ENCODE measurements at places on chromosomes 6 and 20.

- no peak for DNase-seq
These were observed 286.1 kb upstream of the TFAP2D start for GRCh38 chr6:50427267-50427666.

- no peak for DNase-seq
These were observed 31.0 kb downstream of the RIN2 start for GRCh38 chr20:19789009-19789408.

DNA sequence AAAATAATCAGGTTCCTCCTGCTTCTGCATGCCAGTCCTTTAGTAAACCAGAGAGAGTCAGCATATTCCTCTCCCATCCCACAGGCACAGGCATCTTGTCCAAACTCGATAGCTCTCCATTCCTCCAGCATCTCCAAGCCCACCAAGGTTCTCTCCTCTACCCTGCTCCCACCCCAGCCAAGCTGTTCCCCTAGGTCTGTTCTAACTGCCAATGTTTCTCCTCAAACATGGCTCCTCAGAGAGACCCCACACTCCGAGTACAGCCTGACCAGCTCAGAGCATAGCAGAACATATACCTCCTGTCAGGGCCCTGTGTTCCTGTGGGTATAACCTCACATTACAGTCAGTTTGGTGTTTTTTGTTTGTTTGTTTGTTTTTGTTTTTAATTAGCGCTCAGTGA lies 177.8 kb downstream of the VEGFA start:
- DNase-seq = no peak

DNA sequence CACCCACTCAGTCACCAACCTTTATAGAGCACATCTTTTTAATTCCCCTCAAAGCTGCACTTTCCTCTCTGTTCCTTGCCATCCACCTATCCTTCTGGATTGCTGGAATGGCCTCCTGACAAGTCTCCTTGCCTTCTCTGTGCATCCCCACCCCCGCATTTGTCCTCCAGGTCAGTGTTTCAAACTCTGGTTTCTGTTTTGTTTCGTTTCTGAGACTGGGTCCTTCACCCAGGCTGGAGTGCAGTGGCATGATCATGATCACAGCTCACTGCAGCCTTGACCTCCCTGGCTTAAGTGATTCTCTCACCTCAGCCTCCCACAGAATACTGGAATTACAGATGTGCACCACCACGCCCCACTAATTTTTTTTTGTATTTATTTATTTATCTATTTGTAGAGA lies 96.2 kb downstream of the PLCB1 start:
- DNase-seq = no peak

GRCh38 chr6:5738211-5738610 lies 268.5 kb downstream of the NRN1 start:
- DNase-seq = no peak

- DNase-seq = peak; percentile 90
These were observed at the start of gene MICAL1 for GRCh38 chr6:109455437-109456110. Gene MICAL1 (minus strand): TSS chr6:109455772. CDS start chr6:109454196, 1,576 bp downstream.

GRCh38 chr6:14966096-14966905 lies 279.6 kb upstream of the JARID2 start:
- no peak for DNase-seq

DNA sequence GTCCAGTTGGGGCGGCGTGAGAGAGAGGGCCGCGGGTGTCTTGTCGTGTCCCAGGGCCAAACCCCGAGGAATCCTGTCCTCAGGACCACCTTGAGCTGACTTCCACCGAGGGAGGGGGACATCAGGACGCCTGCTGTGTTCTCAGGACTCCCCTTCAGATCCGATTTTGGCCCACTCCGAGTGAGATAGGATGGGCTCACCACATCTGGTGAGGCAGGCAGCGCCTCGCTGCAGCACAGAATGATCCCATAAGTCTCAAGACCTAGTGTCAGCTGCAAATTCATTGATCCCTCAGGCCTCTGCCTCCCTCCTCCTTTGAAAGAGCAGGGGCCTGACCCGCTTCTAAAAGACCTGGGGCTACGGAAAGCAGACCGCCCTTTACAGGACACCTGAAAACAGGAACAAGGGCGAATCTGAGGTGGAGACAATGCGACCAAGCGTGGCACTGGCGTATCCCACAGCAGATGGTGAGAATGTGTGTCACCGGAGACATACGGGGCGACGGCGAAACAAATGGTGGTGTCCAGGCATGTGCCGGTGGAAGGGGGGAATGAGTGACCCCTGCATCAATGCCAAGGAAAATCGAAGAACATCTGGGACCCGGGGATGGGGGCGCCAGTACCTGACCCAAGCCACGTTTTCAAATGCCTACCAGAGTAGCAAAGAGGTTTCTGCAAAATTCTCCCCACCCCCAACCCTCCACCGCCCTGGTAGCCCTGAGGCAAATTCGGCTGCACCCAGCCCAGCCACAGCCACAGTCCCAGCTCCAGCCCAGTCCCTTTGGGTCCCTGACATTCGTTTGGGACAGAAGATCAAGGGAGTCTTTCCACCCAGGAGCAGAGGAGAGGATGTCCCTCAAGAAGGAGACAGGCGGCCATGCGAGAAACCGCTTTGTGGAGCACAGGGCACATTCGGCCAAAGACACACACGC lies 162.1 kb upstream of the ZNF337 start:
- no peak for DNase-seq

DNA sequence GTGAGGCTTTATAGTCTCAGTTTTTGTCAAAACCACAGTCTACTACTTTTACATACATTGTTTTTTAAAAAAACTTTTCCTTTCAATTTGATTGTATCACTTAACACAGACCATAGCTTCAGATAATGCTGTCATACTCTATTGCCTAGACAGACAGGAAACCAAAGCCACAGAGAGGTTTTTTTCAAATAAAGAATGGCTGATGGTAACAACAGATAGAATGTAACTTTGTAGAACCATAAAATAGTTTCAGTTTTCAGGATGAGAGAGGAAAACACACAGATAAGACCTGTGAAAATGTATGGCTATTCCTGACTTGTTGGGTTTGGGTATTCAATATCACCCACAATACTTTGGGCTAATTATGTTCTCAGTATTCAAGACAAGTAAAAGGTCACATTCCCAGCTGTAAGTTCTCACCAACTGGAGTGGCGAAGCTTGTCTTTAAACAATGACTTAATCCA lies 94.0 kb downstream of the ADGRG6 start:
- DNase-seq = peak; percentile 79

DNA sequence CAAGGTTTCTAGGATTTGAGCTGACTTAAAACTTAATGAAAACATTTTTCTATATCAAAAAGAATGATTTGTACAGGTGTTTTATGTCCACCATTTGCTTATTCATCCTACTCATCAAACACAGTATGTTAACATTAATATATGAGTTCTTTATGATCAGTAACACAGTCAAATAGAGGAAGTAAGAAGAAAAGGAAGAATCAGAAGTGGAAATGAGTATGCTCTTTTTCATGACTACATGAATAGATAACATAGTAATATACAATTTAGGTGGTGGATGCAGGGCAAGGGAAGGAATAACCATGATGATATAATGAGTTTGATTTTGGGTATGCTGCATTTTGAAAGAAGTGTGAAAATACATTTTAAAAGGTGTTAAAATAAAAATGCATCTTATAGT lies 16.5 kb downstream of the KPNA5 start:
- no peak for DNase-seq

- no peak for DNase-seq
These were observed 147.7 kb upstream of the RPS6KA2 start for GRCh38 chr6:166774770-166775169.

DNA sequence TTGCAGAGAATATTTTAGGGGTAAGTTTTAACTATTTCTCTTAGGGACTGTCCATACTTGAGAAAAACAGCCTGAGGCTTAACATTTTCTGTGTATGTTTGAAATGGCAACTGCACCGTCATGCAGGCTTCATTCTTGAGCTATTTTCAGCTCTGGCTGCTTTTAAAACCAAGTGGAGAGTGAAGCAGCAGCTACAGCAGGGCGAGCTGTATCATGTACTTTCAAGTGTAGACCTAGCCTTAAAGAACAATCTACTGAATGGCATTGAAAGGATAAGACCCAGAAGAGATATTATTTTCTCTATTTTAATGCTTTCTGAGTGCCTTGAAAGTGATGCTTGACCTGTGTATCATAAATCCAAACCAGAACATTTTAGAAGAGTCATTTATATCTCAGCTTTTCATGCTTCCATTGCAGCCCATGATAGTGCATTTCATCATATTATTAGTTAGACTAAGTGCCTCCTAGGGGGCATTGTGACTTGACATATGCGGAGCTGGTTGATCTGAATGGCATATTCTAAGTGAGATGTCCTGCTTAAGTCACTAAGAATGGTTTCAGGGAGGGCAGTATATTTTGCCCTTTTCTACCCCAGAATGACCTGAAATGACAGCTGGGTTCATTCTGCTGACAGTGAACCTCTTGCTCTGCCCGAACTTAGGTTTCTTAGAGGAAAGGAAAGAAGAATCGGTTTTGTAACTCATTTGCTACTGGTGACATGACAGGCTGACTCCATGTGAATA lies 85.3 kb downstream of the NKAIN2 start:
- DNase-seq = no peak

- no peak for DNase-seq
These were observed 13.8 kb upstream of the HLA-G start for GRCh38 chr6:29813809-29814208.

DNA sequence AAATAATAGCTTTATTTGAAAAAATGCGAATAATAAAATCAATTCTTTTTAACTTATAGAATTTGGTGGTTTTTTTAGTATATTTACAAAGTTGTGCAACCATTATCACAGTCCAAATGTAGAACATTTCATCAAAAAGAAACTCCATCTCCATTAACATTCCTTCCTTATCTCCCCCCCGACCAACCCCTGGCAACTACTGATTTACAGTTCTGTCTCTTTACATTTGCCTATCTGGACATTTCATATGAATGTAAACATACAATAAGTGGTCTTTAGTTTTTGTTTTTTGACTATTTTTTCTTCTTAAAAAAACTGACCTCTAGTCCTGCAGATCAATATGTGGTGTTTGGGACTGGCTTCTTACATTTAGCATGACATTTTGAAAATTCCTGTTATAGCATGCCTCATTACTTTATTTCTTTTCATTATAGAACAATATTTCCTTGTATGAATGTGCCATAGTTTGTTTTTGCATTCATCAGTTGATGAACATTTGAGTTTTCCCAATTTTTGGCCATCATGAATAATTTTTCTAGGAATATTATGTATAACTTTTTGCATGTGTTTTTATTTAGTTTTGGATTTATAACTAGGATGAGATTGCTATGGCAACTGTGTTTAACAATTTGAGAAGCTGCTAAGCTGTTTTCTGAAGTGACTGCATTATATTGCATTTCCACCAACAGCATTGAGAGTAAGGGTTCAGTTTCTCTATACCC lies 344.7 kb downstream of the NKAIN2 start:
- DNase-seq = no peak

DNA sequence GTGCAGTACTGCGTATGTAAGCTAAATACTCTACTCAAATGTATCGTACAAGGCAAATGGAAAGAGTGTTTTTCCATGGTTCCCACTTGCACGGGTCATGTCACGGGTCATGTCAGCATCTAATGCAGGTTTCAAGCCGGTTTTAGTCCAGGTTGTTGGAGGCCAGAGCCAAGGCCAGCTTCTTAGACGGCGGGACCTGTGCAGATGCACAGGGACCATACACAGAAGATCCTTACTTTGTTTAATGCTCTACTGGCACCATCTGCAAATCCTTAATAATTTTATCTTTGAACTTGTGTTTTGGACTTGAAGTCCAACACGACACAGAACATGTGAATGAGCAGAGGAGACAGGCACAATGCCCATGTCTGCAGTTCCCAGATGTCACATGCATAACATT lies 42.7 kb downstream of the SOD2 start:
- DNase-seq = no peak

DNA sequence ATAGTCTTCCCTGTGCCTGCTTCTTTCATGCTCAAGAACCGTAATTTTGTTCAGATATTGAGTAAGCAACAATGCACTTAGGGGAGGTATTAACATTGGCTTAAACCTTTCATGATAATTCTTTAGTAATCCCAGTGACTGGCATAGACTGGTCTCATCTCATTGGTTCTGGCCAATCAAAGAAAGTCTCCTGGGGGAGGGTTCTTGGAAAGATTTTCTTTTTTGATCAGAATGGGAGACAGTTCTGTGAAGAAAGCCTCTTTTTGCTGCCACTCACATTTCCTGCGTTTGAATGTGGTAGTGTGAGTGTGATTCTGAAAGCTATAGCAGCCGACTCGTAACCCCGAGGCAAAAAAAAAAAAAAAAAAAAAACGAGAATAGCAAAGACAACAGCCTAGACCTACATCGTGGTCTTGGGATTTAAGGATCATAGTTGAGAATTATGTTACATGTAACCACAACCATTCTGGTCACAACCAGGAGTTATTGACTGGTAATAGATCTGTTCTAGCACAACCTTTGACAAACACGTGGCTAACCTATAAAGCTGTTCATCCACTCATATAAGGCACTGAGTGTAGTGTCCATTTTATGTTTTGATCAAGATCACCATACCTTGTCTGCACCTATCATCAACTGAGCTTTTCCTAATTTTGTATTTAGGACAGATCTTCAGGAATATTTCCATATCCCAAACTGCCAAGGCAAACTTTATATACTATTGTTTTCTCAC lies 15.1 kb upstream of the TMEM217 start:
- peak; percentile 20 for DNase-seq

GRCh38 chr20:51665543-51666118 lies 102.6 kb downstream of the ATP9A start:
- no peak for DNase-seq

- no peak for DNase-seq
These were observed 249.3 kb upstream of the PLN start for GRCh38 chr6:118298476-118299427.

DNA sequence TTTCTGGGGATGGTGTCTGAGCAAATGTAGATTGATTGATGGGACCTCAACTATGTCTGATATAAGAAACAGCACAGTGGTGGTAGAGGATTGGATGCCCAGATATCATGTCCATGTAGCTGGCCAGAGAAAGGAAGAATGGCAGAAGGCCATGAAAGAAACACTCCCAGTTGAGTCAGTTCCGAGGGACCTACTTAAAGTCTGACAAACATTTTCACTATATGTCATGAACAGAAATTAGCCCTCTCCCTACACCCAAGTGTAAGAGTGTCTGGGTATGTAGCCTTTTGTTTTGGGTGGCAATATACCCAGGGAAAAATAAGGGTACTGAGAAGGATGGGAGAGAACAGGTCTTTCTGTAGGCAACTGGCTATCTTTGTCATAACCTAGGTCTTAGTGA lies 434.2 kb downstream of the BCKDHB start:
- DNase-seq = no peak

DNA sequence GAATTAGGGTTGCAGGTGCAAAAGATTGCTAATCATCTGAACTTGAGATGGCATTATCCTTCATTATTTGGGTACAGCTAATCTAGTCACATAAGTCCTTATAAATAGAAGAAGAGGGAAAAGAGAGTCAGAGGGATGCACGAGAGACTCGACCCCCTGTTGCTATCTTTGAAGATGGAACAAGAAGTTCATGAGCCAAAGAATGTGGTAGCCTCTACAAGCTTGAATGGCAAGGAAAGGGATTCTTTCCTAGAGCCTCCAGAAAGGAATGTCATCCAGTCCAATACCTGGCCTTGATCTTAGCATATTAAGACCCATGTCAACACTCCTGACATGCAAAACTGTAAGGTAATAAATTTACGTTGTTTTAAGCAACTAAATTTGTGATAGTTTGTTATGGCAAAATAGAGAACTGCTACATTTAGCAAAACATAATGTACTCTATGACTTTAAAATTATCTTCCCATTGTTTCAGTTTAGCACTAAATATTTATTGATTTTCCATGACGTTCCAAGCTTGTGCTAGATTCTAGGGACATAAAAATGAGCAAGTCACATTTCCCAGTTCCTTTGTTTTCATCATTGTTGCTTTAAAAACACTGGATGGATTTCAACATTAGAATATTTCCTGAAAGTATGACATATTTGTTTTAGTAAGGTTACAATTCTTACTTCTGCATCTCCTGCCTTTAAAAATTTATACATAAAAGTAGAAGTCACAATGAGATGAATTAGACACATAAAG lies 12.7 kb downstream of the MANEA start:
- DNase-seq = no peak

All from natural killer cell (primary cell).